Mesenteric fat pad (tissue), 1 donor: ENCODE measurements at places on chromosomes 13 and 19.

DNA sequence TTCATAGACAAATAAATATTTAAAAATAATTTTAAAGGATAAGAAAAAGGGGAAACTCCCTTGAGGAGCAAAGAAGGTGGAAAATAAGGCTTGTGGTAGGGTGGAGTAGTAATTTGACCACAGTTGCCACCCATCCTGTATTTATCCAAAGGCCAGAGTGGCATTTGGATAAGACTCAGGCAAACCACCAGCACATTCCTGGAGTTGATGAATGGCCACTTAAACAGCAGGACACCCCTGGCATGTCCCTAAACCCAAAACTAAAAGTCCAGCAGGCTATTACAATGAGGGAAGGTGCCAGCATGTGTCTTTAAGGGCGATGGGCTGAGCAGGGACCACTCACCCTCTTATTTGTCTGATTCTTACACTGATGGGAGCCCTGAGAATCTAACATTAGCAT, 9.8 kb upstream of the FRY start:
- DNase-seq = no peak

GRCh38 chr19:19064811-19065745, 1.3 kb downstream of the SLC25A42 start:
- DNase-seq = no peak

- no peak for DNase-seq
Observed at GRCh38 chr13:34070544-34071303, 252.8 kb downstream of the RFC3 start.

DNA sequence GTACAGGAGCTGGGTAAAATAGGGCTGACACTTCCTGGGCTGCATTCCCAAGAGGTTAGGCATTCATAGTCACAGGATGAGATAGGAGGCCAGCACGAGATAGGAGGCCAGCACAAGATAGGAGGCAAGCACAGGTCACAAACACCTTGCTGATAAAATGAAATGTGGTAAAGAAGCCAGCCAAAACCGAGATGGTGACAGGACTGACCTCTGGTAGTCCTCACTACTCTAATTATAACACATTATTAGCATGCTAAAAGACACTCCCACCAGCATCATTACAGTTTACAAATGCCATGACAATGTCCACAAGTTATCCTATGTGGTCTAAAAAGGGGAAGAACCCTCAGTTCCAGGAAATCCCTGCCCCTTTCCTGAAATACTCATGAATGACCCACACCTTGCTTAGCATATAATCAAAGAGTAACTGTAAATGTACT, 20.9 kb upstream of the IGSF23 start:
- DNase-seq = no peak

GRCh38 chr13:42394711-42395085, 122.7 kb downstream of the AKAP11 start:
- no peak for DNase-seq

DNA sequence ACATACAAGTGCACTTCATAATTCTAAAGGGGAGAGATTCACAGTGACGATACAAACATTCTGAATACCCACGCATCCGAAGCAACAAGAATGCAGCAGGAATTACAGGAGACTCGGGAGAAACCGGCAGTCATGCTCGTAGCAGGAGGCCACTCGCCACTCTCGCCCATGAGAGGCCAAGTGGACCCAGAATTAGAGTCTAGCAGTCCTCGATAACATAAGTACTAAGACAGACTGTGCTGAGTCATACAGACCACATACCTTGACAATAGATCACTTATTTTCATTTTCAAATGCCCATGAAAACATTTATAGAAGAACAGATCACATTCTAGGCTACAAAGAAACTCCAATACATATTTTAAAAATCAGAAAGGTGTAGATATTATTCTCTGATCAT, 299.1 kb upstream of the TSHZ3 start:
- no peak for DNase-seq

GRCh38 chr19:843836-844545, 3.2 kb downstream of the PRTN3 start:
- no peak for DNase-seq

- DNase-seq = no peak
Observed at GRCh38 chr13:36913463-36913862, 6.6 kb downstream of the SMAD9 start.

DNA sequence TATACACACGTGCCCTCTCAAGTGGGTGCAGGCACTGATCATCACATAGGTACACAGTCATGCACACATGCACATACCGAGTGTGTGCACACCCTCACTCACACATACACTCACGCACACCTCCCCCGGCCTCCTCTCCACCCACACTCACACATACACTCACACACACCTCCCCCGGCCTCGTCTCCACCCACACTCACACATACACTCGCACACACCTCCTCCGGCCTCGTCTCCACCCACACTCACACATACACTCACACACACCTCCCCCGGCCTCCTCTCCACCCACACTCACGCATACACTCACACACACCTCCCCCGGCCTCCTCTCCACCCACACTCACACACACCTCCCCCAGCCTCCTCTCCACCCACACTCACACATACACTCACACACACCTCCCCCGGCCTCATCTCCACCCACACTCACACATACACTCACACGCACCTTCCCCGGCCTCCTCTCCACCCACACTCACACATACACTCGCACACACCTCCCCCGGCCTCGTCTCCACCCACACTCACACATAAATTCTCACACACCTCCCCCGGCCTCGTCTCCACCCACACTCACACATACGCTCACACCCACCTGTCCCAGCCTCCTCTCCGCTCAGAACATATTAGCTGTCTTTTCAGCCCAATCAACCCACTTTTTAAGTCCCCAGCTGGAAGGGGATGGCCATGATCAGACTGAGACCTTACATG, 105.2 kb upstream of the VSTM2B start:
- no peak for DNase-seq

DNA sequence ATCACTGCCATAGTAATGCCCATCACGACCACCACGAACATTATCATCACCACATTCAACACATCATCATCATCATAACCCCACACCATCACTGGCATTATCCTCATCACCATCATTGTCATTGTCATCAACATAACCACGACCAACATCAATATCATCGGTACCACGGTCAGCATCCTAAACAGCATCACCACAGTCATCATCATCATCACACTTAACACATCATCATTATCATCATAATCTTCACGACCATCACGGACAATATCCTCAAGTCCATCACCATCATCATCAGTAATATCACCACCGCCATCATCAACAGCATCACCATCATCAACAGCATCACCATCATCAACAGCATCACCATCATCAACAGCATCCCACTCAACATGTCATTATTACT, 70.3 kb downstream of the MBD3L1 start:
- DNase-seq = no peak

DNA sequence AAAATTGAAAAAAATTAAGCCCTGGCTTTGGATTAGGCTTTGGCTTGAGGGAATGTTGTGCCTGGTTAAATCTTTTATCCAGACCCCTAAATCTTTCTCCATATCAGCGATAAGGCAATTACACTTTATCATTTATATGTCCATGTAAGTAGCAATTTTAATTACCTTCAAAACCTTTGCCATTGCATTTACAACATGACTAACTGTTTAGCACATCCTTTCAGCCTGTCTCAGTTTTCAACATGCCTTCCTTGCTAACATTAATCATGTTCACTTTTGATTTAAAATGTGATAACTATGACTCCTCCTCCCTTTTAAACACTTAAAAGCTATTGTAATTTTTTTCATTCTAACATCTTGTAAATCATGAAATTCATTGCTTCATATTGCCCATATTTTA, 583.7 kb downstream of the SLITRK1 start:
- DNase-seq = no peak

DNA sequence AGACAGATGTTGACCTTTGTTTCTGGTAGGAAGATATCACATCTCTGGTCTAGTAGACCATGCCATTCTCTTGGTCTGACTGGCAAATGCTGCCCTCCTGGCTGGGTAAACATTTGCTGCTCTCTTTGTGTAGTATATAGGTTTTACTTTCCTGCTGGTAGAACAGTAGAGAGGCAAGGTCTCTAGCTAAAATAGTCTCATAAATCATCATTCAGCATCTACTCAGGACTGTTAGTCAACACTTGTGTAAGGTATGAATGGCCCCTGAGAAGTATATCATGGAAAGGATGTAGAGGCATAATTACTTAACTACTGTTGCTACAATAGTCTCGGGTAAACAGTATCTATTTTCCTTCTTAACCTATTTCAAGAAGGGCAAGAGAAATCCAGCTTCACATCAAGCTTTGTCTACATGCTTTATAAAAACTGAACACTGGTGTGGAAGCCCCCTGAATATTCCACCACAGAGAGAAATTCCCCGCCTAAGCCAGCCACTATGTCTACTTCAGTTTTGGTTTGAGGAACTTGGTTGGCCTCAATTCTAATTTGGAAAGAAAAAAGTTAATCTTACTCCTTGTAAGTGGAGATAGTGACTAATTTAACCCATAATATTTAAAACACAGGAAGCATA, 18.4 kb upstream of the MYCBP2 start:
- DNase-seq = no peak

DNA sequence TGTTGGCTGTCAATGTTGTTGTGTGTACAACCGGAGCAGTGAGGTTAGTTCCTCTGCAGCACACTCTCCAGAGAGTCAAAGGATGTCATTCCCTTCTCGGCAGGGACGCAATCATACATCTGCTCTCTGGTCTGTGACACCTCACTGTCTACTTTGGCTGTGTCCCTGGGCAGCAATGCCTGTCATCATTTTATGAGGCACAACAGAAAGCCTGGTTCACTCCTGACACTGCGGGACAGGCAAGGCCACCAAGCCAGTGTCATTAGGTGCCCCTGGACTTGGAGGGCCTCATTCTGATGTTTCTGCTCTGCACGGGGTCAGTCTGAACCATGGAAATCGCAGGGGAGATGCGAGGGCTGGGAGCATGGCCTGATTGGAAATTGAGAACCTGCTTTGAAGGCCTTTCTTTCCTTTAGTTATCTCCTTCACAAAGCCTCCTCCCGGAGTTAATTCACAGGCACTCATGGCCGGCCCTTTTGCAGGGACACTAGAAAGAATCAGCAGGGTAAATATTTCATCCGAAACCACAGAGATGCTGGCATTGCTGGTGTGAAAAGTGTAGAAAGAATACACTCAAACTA, 284.4 kb downstream of the ZNF536 start:
- DNase-seq = peak; percentile 69

GRCh38 chr13:104314926-104315535, 1248.8 kb upstream of the SLC10A2 start:
- DNase-seq = no peak

DNA sequence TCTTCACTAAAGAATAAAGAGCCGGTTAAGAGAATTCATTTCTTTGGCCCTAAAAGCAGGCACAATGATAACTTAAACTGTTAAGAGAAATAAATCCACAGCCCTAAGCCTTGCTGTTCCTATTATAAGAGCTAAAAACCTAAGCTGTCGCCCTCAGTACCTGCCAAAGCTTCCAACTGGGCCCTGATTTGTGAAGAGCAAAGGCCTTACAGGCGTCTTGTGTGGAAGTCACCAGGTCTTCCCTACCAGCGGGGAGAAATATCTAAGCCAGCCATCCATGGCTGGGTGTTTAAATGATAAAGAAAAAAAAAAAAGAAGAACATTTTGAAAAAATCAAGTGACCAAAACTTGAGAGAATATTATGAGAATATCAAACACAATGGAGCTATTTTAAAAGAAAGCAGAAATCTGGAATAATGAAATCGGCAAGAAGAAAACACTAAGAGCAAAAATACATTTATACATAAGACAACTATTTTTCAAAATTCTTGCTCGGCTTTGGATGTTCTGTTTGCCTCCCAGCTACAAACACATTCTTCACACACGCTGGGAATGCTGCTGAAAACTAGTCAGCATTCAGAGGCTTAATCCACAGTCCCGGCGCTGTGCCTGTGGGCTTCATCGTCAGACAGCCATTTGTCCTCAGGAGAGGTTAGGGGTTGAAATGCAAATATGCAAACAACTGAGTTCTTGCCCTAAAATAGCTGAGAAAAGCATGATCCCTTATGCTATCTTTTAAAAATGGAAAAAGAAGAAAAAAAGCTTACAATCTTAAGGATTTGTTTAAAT, 89.8 kb upstream of the LSM14A start:
- DNase-seq = no peak

DNA sequence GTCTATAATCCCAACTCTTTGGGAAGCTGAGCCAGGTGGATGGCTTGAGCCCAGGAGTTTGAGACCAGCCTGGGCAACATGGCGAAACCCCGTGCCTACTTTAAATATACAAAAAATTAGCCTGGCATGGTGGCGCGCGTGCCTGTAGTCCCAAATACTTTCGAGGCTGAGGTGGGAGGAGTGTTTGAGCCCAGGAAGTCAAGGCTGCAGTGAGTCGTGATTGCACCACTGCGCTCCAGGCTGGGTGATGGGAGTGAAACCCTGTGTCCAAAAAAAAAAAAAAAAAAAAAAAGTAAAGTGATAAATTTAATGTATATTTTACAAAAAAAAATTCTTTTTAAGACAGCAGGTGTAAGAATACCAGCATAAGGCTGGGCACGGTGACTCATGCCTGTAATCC, 17.6 kb downstream of the TMEM38A start:
- no peak for DNase-seq

DNA sequence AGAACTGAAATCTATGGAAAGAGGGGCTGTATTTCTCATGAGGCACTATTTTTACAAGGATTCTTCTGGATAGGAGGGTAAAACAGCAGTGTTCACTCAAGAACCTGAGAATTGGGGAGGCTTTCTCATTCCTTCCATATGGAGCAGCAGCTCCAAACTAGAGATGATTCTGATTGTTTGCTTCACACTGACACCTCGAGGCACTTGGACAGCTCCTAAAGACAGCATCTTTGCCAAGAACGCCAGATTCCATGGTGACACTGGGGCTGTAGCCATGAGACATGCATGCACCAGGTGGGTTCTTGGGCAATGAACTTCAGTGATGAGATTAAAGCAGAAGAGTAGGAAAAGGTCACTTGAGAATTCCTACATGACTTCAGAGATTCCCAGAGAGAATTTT, 361.5 kb upstream of the HTR2A start:
- DNase-seq = no peak

DNA sequence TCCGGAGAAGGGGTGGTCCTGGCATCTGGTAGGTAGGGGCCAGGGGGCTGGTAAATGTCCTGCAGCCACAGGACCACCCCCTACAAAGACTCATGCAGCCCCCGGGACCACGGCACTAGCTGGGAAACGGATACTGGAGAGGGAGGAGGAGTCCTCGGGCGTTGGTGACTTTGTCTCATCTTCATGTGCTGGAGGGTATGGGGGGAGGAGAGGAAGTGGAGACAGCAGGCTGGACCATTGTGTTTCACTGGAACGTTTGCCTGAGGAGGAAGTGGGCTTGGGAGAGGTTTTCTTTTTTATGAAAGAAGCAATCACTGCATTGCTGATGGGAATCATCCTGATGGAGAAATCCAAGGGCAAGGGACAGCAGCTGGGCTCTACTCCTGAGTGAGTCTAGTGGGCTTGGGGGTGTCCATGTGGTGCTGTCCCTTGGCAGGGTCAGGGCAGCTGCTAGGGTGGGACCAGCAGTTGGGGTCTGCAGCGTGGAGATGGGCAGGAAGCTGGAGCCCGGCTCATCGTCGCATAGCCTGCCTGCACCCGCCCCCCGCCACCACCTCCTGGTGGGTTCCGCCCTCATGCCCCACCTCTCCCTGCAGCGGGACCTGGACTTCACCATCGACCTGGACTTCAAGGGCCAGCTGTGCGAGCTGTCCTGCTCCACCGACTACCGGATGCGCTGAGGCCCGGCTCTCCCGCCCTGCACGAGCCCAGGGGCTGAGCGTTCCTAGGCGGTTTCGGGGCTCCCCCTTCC, 1.7 kb upstream of the ADM5 start:
- no peak for DNase-seq
